Lower lobe of right lung (tissue), 2 donors: ENCODE measurements at places on chromosomes 5 and 9. TPM values are rescaled to one million over a fixed set of nuclear protein-coding genes. Genes with fewer than 3 reads are reported as not detected.
A peak's percentile ranks its signal among the peaks of the same experiment; 100 is the strongest.

DNA sequence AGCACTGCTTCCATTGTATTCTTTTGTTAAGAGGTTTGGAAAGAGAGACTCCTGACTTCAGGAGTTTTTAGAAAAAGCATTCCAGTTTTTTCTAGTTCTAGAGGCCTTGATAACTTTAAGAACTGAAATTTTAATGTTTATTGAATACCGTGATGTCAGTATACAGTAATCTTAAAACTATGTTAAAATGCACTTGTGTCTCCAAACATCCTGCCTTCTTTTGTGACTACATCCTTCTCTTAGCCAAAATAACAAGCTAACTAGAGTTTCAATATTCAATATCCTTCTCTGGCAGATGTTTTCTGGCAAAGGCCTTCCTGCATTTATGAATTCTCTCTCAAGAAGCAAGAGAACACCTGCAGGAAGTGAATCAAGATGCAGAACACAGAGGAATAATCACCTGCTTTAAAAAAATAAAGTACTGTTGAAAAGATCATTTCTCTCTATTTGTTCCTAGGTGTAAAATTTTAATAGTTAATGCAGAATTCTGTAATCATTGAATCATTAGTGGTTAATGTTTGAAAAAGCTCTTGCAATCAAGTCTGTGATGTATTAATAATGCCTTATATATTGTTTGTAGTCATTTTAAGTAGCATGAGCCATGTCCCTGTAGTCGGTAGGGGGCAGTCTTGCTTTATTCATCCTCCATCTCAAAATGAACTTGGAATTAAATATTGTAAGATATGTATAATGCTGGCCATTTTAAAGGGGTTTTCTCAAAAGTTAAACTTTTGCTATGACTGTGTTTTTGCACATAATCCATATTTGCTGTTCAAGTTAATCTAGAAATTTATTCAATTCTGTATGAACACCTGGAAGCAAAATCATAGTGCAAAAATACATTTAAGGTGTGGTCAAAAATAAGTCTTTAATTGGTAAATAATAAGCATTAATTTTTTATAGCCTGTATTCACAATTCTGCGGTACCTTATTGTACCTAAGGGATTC is 43.1 kb downstream of the NDFIP1 start:
- peaks cover 63% of the 10 kb centered on the region for H3K36me3 ChIP-seq

The IL17B gene
- total RNA-seq, result not detected

GRCh38 chr9:129176701-129177442 is 1.2 kb downstream of the IER5L start:
- DNase-seq, result peak; percentile 71
- peak overlapping the region; percentile 98 for H3K27ac ChIP-seq
- H3K4me3 ChIP-seq, result peak overlapping the region; percentile 87
- H3K4me1 ChIP-seq, result peaks cover 21% of the 10 kb centered on the region

DNA sequence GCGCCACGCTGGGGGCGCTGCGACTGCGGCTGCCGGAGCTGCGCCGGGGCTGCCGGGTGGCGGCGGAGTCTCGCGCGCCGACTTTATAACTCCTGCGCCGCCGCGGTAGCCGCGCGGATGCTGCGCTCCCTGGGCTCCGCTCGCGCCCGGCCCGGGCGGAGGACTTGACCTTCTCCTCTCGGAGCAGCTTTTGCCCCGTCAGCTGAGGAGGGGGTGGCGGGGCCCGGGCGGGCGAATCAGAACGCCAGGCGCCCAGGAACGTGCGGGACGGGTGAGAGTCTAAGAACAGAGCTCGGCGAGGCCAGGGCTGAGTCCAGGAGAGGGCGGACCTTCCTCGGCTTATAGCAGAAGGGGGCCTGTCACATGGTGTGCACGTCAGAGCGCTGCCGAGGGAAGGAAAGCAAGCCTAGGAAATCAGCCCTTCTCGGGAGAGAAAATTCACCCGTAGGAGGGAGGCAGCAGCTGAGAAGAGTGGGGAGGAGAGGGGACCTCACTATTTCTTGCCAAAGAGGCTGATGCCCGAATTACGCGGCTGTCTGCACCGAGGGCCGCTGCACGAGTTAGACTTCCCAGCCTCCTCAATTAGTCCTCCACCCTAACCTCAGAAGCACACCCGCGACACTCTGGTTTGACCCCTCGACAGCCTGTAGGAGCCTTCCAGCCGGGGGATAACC is at the start of gene FOXD1:
Gene FOXD1, minus strand, starts transcription at position 315 of the 674 bp plus-strand sequence. CDS start 415 bp downstream, outside the sequence.
- H3K27ac ChIP-seq, result no peak within 1 kb of the TSS
- DNase-seq, result peak; percentile 53
- H3K27me3 ChIP-seq, result peaks cover 86% of the 10 kb centered on the region
- peaks cover 26% of the 10 kb centered on the region for H3K4me1 ChIP-seq
- no peaks in the 10 kb centered on the region for H3K36me3 ChIP-seq
- H3K4me3 ChIP-seq, result peak within 1 kb of the TSS; percentile 52

DNA sequence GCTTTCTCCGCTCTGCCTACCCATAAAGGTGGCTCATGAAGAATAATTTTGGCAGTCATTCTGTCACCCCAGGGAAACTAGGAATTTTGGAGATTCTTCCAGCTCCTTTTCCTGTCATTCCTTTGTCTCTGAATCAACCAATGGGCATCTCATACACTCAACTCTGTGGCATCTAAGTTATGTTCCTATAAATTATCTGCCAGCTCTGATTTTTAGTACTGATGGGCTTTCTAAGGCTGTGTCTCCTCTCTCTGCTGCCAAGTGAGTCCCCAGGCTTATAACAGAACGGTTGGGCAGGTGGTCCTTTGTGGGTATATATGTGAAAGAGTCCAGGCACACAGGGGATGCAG is 226.8 kb downstream of the NMUR2 start:
- H3K36me3 ChIP-seq, result no peaks in the 10 kb centered on the region
- H3K4me1 ChIP-seq, result no peaks in the 10 kb centered on the region
- no peak overlapping the region for H3K4me3 ChIP-seq
- no peak overlapping the region for H3K27ac ChIP-seq

- H3K4me1 ChIP-seq, result peaks cover 67% of the 10 kb centered on the region
- H3K36me3 ChIP-seq, result no peaks in the 10 kb centered on the region
- no peak for DNase-seq
- no peak overlapping the region for H3K4me3 ChIP-seq
- no peaks in the 10 kb centered on the region for H3K27me3 ChIP-seq
Observed at GRCh38 chr5:6728011-6728794, 15.0 kb downstream of the TENT4A start.

The CDHR2 gene
- total RNA-seq, result 0.62 TPM
